Stimulated activated naive CD4-positive, alpha-beta T cell treated with Interleukin-2 at 50 U/mL for 16 hours (primary cell): ENCODE measurements at places on chromosomes 11 and 22.

DNA sequence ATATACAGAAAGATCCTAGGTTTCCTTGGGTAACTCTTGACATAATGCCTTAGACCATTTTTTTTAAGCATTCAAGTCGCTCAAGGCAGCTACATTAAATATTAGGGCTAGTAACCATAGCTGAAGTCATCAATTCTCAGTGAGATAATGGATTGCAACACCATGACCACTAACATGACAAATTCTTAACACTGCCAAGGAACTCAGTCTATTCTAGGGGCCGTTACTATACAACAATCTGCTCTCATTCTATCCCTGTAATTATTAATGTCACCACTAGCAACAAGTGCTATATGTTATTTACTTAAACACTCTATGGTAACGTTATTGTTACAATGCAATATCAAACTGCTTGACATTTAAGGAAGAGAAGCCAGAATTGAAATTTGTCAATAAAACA, 3.2 kb upstream of the STK33 start:
- DNase-seq: no peak

GRCh38 chr11:69411257-69411924, 70.1 kb upstream of the LINC01488 start:
- DNase-seq: no peak

- DNase-seq: no peak
These were observed 12.3 kb downstream of the MS4A6A start for GRCh38 chr11:60170566-60170965.

GRCh38 chr11:86069408-86070101, 671 bp upstream of the PICALM start:
- DNase-seq: no peak

- no peak for DNase-seq
These were observed 60.9 kb downstream of the LRP5 start for GRCh38 chr11:68373189-68373814.
